ENCODE measurements at places on chromosomes 5 and 9.

- no peak for DNase-seq
Observed at GRCh38 chr9:83060556-83060955, 2.4 kb downstream of the RASEF start.

GRCh38 chr9:72349240-72349639 is 15.8 kb downstream of the ZFAND5 start:
- no peak for DNase-seq

GRCh38 chr9:97531888-97532376 is 30.5 kb downstream of the TMOD1 start:
- DNase-seq: no peak

GRCh38 chr5:504326-505154 is 19.7 kb downstream of the SLC9A3 start:
- no peak for DNase-seq

GRCh38 chr9:14744768-14745167 is 22.2 kb upstream of the CER1 start:
- DNase-seq: no peak

DNA sequence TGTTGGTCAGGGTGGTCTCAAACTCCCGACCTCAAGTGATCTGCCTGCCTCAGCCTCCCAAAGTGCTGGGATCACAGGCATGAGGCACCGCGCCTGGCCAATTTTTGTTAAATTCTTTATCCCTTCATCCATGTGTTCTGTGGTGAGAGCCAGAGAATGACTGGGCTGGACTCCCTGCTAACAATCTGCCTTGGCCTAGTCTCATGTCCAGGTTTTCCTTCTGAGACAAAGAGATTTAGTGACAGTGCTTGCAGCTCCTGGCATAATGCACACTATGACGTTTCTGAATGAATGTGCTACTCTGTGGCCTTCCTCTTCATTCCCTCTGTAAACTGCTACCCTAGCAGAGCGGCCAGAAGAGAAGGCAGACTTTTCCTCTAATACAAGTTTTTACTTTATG is 79.3 kb downstream of the FOXD1 start:
- DNase-seq: no peak

DNA sequence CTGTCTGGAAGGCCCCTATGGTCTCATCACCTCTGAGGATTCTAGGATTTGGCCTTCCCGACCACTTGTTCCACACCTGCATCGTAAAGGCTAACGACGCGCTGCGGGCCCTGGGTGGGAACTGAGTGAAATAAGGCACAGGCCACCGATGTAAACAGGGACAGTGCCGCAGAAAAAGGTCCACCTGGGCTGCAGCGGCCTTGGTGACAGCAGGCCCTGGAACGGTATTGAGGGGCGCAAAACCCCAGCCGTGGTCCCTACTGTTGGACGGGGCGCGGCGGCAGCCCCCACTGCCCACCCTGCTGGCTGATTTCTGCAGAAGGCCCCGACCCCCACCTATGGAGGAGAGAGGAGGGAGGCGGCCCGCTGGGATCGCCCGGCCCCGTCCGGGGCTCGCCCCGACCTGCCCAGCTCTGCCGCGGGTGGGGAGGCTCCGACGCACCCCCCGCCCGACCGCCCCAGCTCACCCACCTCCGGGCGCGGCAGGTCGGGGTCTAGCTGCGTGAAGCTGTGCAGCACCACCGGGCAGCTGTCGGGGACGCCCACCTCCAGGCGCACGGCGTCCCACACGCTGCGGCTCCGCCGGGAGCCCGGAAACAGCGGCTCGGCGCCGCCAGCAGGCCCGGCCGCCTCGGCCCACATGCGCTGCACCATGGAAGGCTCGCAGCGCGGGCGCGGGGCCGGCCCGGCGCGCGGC is 391 bp downstream of the RALGDS start:
- DNase-seq: no peak

GRCh38 chr5:24135536-24135935 is 509.2 kb downstream of the CDH10 start:
- DNase-seq: no peak

- peak; percentile 61 for DNase-seq
Observed at GRCh38 chr5:172795318-172795977, 24.5 kb upstream of the DUSP1 start.

GRCh38 chr5:80192507-80193241 is 63.2 kb downstream of the SERINC5 start:
- no peak for DNase-seq

GRCh38 chr5:132071338-132071707 is 2.3 kb upstream of the CSF2 start:
- no peak for DNase-seq

DNA sequence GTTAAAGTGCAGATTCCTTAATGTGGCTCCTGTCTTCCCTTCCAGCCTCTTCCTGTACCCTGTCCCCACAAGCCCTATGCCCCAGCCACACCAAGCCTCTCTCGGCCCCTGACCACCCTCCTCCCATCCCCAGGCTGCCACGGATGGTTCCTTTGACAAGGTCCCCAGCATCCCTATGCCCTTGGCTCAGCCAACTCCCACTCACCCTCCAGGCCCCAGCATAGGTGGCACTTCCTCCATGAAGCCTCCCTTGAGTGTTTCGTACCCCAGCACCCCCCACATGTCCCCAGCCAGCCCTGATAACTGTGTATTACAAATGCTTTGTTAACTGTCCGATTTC is 115.5 kb upstream of the TBC1D2 start:
- DNase-seq: no peak

DNA sequence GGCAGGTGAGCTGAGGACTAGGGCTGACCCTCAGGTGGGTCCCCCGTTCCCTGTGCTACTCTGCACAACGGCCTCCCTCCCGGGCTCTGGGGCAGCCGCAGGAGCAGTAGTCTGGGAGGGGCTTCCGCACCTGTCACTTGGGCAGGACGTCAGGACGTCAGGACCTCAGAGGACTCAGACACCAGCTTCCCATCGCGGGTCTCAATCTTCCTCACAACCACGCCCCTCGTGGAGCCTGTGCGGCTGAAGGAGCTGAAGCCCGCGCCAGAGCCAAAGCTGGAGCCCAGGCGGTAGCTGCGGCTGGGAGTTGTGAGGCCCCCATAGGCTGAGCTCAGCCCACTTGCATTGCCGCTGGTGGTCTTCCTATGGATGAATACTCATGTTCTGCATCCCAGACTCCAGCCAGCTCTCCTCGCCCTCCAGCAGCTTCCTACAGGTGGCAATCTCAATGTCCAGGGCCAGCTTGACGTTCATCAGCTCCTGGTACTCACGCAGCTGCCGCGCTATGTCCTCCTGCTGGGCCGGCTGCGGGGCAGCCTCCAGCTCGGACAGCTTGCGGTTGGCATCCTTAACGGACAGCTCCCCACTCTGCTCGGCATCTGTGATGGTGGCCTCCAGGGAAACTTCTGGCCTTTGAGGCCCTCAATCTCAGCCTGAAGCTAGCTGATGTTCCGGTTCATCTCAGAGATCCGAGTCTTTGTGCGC is 381.4 kb upstream of the RGMB start:
- DNase-seq: no peak

- no peak for DNase-seq
Observed at GRCh38 chr5:133811168-133811567, 157.3 kb downstream of the C5orf15 start.

DNA sequence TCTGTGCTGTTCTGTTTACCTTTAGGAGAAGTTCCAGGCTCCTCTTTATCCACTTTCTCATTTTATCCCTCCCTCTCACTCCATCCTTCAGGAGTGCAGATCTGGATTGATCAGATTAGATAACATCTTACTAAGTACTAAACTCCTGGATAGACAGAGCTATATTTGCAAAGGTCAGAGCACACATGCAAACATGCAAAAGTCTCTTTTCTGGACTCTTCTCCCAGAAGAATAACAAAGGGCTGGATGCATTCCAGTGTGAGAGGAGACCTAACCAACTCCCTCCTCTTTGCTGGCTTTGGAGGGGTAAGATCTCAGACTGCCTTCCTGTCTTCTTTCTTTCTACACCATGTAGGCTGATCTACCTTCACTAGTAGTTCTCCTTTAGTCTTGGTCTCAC is 21.4 kb downstream of the GARNL3 start:
- DNase-seq: no peak

- no peak for DNase-seq
Observed at GRCh38 chr9:114061292-114061691, 16.8 kb downstream of the AMBP start.

DNA sequence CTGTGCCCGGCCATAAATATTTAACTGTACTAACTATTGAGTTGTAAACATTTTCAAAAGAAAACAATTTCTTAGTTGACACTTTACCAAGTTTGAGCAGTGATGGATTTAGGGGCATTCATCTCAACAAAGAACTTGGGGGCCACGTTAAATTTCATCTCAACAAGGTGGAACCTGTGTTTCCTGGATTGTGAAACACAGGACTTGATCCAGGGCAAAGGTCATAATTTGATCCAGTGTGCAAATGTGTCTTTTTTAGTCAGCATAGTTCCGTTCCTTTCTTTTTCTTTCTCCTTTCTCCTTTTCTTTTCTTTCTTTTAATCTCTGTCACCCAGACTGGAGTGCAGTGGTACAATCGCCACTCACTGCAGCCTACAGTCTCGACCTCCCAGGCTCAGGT is 3.1 kb downstream of the GFRA3 start:
- no peak for DNase-seq

DNA sequence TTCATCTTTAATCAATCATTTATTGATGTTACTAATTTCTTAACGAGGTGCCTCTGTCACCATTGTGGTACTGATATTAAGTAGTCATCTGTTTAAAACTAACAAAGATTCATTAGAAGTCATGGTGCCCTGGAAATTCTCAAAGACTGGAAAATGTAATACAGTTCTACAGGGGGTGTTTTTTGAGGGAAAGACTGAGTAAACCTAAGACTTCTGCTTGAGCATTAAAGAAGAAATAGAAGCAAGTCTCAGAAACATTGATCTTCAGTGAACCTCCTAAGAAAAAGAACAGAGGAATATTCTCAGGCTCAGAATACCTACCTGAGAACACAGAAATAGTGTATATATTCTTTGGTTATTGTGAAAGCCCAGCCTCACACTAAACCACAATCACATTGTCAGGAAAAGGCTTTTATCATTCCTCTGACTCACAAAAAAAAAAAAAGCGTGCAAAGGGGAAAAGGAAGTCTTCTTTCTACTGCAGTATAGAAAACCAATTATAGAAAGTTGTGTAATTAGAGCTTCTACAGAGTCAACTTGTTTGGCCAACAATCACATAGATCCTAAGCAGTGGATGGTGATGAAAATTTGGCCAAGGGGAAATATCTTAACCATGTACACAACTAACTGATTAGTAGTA is 60.8 kb downstream of the HINT1 start:
- DNase-seq: no peak

Measured in ELF-1 (cell line).